ENCODE measurements at places on chromosomes 2 and 18.

DNA sequence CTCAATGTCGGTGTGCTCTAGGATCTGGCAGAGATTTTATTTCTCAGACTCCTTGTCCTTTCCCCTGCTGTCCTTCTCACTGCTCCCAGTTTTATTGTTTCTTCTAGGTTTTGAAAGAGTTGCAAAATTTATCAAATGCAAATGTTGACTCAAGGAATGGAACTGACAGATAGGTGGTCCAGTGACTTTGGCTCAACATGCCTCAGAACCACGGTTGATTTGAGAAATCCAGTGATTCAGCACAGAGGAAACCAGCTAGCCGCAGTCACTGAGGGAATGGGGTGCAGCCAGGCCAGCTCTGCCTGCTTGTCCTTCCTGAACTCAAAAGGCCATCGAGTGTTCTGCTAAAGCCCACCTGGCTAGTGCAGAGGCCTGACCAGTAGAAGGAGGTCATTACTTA lies 125.7 kb upstream of the LYPD6 start:
- no peak overlapping the region for H3K4me3 ChIP-seq
- no peak for DNase-seq
- no peaks in the 10 kb centered on the region for H3K4me1 ChIP-seq
- H3K36me3 ChIP-seq = no peaks in the 10 kb centered on the region
- no peaks in the 10 kb centered on the region for H3K27me3 ChIP-seq

DNA sequence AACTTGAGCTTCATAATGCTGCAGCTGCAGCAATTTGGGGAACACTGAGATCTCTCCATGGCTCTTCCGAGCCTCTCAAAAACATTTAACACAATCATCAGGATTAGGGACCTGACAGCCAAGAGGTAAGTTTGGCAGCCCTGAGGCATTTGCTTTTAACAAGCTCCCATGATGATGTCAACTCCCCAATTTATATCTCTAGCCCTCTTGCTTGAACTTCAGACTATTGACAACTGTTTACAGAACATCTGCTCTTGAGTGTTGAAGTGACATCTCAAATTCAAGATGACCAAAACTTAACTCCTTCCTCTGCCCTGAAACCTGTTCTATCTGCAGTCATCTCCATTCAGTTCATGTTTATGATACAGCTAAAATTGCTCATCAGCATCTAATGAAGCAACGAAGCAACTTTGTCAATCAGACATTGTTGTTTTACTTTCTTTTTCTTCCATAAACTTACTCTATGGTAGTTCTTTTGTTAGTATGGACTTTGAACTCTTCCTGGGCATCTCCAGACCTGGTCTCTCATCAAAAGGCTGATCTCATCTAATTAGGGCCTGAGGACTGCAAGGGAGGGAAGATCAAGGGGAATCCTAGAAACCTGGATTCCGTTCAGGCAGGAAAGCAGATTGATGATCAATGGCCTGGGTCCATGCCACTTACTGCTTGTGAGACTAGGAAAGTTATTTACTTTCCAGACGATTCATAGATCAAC lies 48.1 kb downstream of the SEMA4F start:
- H3K4me3 ChIP-seq = no peak overlapping the region
- no peaks in the 10 kb centered on the region for H3K4me1 ChIP-seq
- no peaks in the 10 kb centered on the region for H3K27me3 ChIP-seq
- DNase-seq = no peak
- no peaks in the 10 kb centered on the region for H3K36me3 ChIP-seq
- no peak overlapping the region for H3K27ac ChIP-seq

DNA sequence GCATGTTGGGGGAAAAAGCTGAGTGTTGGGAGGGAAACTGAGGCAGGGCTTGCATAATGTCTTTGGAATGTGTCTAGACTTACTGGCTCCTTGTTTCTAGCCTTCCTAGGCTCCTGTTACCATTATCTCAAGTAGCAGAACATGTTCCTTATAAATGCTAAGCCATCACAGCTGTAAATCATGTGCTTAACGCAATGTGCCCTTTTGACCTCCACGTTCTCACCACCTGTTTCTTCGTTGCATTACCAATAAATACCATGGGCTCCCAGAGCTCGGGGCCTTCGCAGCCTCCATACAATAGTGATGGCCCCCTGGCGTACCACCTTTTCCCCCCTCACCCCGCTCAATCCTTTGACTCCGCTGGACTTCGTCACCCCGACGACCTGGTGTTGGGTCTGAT lies 54.0 kb upstream of the CWC22 start:
- H3K4me3 ChIP-seq = no peak overlapping the region
- H3K27ac ChIP-seq = no peak overlapping the region
- H3K27me3 ChIP-seq = no peaks in the 10 kb centered on the region

DNA sequence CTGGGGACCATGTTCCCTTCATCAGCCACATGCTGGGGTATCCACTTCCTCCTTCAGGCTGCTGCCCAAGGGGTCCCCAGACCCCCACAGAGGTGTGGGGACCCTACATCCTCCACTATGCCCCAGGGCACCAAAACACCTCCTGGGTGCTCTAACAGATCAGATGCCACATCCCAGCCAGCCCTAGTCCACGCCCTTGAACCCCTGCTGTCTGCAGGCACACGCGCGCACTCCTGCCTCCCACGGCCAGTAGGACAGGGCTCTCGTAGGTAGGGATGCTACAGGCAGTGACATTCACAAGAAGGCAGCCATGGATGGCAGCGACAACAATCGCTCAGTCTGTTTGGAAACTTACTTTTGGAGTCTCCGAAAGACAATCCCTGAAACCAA lies 3.0 kb upstream of the GPC1 start:
- no peaks in the 10 kb centered on the region for H3K36me3 ChIP-seq
- H3K27me3 ChIP-seq = no peaks in the 10 kb centered on the region
- DNase-seq = no peak
- H3K4me1 ChIP-seq = peaks cover 27% of the 10 kb centered on the region
- H3K4me3 ChIP-seq = no peak overlapping the region

GRCh38 chr2:157918319-157918718 lies 42.2 kb upstream of the ACVR1 start:
- no peaks in the 10 kb centered on the region for H3K4me1 ChIP-seq
- H3K4me3 ChIP-seq = no peak overlapping the region
- H3K27me3 ChIP-seq = no peaks in the 10 kb centered on the region
- no peak for DNase-seq
- H3K36me3 ChIP-seq = no peaks in the 10 kb centered on the region

- no peak for DNase-seq
- H3K4me1 ChIP-seq = no peaks in the 10 kb centered on the region
- no peaks in the 10 kb centered on the region for H3K27me3 ChIP-seq
Observed at GRCh38 chr2:195694553-195694952, 37.5 kb downstream of the SLC39A10 start.

DNA sequence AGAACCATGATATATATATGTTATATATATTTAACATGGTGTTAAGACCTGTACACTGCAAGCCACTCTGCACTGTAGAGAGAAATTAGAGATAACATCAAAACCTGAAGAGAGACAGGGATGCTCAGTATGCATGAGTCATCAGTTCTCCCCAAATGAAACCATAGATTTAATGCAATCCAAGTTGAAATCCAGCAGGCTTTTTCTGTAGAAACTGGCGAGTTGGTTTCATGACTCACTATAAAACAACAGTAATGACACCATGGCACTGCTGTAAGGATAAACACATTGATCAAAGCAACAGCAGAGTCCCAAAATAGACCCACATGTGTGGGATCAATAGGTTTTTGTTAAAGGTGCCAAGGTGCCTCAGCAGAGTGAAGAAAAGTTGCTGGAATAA lies 65.8 kb downstream of the RTP5 start:
- no peak overlapping the region for H3K4me3 ChIP-seq
- no peak for DNase-seq
- no peaks in the 10 kb centered on the region for H3K36me3 ChIP-seq
- no peaks in the 10 kb centered on the region for H3K27me3 ChIP-seq
